ENCODE measurements at places on chromosomes 13 and 19.

- DNase-seq: no peak
Measured at GRCh38 chr19:16091546-16092475, 15.5 kb downstream of the TPM4 start.

DNA sequence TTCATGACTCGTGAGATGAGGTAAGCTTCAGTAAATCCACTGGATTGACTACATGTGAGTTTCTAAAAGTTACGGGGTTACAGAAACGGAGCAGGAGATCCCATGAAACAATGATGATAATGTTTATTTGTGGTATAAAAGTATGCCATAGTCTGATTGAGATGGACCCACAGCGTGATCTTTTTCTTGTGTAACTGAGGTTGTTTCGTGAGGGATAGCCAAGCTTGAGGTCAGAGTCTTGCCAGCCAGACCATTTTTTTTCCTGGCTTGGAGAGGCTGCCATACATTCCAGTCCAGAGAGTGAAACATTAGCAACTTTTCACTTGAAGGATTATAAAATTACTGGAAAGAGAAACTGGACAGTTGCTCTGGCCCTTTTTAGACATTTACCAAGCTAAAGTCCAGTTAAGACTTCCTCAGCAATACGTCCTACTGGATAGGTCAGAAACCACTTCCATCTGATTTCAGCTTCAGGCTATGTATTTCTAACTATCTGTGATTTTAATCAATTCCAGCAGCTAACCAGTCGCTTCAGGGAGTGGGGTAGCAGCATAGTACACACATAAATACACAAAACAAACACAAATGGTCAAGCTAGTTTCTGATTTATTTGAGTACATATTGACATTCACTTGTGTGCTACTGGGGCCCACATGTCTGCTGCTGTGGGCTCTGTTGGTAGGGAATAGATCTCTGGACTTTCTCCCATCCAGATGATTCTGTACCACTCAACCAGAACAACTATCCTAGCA, 194.6 kb downstream of the POSTN start:
- DNase-seq: no peak

DNA sequence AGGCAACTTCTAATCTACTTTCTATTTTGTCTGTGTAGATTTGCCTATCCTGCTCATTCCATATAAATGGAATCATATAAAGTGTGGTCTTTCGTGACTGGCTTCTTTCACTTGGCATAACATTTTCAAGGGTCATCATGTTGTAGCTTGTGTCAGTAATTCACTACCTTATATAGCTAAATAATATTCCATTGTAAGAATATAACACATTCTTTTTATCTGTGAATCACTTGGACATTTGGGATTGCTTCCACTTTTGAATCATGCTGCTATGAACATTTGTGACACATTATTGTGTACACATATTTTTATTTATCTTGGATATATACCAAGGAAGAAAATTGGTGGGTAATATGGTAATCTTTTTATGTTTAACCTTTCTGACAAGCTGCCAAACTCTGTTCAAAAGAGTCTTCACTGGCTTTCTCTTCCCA, 89.0 kb upstream of the CSNK1A1L start:
- DNase-seq: no peak

- DNase-seq: no peak
Measured at GRCh38 chr19:37932985-37933936, 26.3 kb downstream of the SIPA1L3 start.

- DNase-seq: peak; percentile 85
Measured at GRCh38 chr19:42132851-42133528, 744 bp upstream of the POU2F2 start.

- DNase-seq: no peak
Measured at GRCh38 chr13:34990399-34991214, 48.5 kb downstream of the NBEA start.

GRCh38 chr13:30697996-30698401, 37.3 kb upstream of the ALOX5AP start:
- DNase-seq: no peak

DNA sequence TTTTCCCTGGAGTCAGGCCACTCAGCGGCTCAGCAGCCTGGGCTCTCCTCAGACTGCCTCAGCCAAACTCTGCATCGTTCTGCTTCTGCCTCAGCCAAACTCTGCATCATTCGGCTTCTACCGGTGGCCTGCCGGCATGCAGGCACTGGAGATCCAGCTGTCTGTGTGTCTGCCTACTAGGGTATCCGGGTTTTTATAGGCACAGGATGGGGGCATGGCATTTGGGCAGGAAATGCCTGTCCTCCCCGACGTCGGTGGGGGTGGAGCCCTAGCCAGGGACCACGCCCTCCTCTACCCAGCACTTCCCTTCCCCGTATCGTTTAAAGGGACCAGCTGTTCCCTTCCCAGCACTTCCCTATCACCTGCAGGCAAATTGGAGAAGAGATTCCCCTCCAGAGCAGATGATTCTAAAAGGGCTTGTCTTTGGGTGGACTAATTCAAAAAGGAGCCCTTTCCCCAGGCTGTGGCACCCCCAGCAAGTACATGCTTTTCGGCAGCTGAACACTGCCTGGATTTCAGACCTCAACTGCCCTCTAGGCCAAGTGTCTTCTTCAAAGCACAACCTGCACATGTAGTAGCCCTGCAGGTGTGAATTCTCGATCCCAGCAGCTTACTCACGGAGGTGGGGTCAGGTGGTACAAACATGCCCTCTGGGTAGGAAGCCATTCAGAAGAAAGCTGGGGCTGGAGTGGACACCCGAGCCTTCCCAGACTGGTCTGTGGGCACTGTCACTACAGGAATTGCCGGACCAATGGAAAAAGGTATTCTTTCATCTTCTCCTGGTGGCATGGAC, 25.4 kb upstream of the GPR12 start:
- peak; percentile 34 for DNase-seq

GRCh38 chr13:77896977-77897376, 21.7 kb downstream of the EDNRB start:
- DNase-seq: no peak

DNA sequence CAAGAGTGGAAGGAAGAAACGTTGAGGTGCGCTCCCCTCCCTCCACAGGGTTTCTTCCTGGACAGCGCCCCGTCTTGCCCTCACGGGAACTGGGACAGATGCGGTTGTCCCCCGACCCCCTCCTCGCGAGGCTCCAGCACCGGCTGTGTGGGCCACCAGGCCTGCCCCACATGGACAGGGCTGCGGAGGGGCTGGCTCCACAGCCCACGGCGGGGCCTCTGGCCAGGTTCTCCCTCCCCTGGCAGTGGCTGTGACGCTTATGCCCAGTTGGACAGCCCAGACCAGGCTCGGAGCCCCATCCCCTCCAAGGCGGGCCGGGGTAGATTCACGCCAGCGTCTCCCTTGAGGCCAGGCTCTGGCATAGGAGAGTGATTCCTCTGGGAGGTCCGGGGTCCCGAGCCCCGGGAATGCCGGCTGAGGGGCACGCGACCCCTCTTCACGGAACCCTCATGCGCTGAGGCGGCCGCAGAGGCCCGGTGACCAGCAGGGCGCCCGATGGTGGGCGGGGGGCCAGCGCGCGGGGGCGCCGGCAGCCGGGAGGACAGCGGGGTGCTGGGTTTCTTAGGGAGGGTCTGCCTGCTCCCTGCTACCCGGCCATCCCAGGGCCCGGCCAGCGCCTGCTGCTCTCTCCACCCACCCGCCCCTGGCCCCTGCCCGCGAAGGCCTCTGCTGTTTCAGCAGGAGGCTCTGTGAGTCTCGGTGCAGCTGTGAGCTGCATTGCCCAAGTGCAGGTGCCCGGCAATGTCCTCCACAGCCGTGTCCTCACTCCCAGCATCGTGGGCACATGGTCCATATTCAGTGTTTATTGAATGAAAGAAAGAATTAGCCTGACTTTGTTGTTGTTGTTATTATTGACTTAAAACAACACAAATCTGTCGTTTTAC, 20.3 kb upstream of the GAS6 start:
- DNase-seq: no peak

DNA sequence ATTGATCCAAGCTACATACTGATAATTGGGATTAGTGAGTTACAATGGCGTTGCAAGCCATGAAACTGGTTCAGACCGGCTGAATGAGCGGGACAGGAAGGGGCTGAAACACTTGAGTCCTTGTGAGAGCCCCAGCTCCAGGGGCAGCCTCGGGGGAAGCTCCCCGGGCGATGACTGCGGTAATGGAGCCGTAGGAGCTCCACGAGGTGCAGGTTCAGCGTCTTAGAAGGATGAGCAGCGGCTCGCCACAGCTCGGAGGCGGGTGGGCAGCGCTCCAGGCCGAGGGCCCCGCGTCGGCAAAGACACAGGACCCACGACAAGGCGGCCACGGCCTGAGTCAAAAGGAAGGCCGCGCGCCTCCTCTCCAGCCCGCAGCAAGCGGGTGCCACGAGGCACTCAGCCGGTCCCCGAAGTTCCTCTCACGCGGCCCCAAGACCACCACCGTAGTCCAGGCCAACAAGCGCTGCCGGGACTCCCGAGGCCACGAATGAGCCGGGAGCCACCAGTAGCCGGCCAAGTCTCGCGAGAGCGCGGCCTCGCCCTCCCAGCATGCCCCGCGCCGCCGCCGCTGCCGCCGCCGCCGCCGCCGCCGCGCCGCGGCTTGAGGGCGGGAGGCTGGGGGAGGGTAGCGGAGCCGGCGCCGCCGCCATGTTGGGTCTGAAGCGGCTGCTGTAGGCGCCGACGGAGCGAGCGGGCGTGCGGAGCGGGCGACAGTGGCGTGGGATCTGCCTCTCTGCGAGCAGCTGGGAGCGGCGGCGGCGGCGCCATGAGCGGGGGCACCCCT, at the start of gene LSM14A:
Gene LSM14A, plus strand, starts transcription at position 628 of the 784 bp plus-strand sequence. Its CDS starts 139 bp downstream, at position 767.
- DNase-seq: peak; percentile 86

GRCh38 chr13:34808649-34809048, 133.4 kb upstream of the NBEA start:
- no peak for DNase-seq

DNA sequence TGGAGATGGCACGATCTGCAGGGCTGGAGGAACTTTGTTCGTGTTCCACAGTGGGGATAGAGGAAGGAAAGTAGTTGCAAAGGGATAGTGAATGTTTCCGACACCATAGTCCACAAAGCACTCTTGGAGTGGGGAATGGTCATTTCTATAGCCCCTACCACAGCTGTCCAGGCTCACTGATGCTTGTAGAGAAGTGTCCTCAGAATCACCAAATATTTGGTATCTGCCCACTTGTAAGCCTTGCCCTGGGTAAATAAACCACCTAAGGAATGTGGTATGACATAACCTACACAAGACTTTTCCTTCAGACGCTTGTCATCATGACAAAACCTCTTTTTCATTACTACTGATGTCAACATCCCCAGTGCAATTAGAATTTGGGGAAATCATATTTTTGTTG, 686.5 kb upstream of the ARGLU1 start:
- DNase-seq: no peak

DNA sequence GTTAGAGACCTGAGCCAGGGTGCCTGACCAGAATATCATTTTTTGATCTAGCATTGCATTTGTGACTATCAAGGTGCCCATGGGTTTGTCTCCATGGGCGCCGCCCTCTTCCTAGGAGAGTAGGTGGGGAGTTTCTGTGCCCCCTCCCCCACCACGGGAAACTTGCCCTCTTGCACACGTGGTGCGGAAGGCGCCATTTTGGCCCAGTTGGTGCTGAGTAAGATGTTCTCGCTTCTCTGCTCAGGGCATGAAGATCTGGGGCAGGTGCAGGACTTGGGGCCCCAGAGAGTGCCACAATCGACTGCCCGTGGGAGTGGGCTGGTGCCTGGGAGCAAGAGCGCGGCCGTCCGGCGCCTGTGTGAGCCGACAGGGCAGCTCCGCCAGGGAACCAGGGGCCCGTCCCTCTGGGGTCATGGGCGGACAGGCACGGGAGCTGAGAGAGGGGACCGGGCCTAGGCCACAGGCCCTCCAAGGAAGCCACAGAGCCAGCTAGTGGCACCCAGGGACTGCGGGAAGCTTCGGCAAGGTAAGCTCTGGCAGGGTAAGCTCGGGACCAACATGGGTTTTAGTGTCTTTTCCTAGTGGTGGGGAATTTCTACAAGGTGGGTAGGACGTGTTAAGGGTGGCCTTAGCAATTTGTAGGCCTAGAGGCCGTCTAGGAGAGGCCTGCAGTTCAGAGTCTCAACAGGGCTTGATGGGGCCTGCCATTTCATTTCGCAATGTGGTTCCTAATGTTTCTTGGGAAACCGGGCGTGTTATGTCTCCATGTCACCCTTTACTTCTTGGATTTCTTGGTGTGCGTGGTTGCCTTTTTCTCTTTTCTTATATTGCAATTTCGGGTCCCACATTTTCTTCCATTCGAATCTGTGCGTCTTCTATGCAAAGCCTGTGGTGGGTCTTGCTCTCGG, 14.5 kb downstream of the SACS start:
- DNase-seq: no peak

DNA sequence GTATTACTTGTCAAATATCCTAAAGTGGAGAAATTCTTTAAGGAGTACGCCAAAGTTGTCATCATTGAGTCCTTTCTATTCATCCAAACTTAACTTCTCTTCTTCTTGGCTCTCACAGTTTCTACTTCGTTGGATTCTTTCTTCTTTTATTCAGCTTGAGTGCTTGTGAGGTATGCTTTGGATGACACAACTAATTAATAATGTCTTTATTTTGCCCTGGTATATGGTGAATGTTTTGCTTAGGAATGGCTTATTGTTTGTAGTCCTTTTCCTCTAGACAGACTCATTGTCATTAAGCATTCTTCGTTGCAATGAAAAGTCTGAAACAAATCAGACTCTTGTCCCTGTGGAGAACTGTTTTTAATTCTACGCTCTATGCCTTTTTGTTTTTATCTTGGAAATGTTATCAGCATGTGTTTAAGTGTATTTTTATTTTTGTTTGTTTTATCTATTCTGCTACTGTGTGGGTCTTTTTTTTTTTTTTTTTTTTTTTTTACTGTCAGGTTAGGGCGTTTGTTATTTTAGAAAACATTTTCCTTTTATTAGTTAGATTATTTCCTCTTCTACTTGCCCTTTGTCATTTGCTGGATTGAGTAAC, 471.5 kb downstream of the GPC6 start:
- no peak for DNase-seq

DNA sequence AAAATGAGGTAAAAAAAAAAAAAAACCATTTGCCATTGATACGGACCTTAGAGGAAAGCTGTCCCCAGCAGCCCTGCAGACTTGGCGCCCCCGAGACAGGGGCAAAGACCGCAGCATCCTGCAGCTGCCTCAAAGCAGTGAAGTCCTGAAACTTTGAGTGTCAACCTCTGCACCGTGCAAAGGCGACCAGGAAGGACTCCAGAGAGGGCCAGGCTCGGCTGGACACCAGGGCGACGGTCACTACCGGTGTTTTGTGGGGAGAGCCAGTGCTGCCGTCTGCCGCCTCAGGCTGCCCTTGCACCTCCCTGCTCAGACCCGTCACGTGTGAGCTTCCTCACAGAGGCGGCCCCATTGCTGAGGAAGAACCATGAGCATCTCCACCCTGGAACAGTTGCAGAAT, 146.7 kb upstream of the SPACA7 start:
- DNase-seq: no peak

- no peak for DNase-seq
Measured at GRCh38 chr19:48596679-48597465, 9.7 kb upstream of the SPACA4 start.

- no peak for DNase-seq
Measured at GRCh38 chr19:46206176-46206575, 23.4 kb upstream of the IGFL1 start.

GRCh38 chr13:20159646-20160305, 1.1 kb downstream of the GJA3 start:
- DNase-seq: no peak
